ENCODE measurements at places on chromosomes 13 and 19.

DNA sequence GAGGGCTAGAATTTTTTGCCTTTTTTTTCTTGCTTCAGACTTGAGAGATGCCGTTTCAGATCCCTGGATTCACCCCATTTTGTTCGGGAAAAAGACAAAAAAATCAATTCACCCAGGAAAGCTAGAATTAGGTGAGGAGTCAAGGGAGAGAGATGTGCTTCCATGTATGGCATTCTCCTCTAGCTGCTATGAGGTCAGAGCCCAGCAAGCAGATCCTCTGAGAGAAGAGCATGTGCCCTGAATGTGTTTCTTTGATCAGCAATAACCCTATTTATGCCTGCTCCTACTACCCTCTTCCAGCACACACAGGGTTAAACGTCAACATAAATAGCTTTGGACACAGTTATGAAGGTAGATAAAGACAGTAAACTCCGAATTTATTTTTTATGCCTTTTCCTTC, 53.6 kb downstream of the NDFIP2 start:
- DNase-seq: no peak

- DNase-seq: peak; percentile 26
These were observed 7.2 kb downstream of the MED29 start for GRCh38 chr19:39398297-39398864.

GRCh38 chr13:66618702-66619101, 611.4 kb downstream of the PCDH9 start:
- no peak for DNase-seq

DNA sequence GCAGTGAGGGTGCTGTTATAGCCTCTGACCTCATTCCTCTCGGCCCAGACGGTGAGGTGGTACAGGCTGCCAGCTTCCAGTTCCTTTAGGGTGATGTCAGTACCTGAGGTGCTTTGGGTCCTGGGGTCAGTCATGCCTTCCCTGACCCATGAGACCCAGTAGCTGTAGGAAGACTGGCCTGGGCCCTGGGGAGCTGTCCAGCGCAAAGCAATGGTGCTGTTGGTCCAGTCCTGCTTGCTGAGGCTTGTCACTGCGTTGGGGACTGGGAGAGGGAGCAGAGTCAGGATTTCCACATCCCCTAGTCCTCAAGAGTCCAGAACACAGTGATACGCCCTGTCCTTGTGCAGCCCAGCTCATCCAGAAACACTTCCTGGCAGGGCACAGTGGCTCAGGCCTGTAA, 10.7 kb downstream of the PTPRH start:
- DNase-seq: no peak

- no peak for DNase-seq
These were observed 18.2 kb downstream of the ZNF121 start for GRCh38 chr19:9565900-9566705.

DNA sequence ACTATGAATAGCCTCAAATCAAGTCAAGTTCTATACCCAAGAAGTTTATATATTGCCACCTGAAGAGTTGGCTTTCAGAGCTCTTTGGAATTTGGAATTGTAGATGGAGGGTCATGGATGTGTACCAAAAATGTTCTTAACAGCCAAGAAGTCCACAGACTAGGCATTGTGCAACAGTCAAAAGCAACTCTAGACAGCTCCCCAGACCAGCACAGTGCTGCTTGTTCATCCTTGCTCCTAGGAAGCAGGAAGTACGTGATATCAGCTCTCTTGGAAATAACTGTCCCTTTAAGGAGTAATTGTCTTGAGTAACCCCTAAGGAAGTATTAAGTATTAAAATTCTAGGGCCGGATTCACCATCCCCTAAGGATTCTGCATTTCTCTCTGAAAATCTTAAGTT, 30.7 kb upstream of the IL17D start:
- DNase-seq: no peak

DNA sequence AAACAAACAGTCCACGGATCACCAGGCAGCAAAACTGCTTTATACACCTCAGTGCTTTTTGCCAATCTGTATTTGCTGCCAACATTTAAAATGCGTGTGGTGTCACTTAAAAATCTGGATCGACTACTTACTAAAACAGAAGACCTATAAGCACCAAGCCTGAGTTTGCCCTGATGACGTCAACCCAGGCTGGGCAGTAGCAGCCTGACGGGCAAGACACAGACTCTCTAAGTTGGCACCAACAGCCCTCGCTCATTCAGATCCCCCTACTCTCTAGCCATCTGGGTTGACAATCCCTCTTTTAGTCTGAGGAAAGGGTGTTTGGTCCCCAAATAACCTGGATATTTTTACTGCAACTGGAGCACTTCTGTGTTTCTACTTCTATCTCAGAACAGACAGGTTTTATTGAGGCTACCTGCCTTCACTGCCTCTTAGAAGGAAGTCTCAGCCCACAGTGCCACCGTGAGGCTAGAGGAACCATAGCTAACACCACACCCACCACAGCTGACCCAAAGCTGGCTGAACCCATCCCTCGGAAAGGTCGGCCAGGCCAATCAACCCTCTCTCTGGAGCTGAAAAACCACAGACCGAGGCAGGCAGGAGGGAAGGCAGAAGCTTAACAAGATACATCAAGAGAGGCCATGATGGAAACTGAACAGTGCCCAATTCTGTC, 6.9 kb downstream of the SUGP2 start:
- peak; percentile 4 for DNase-seq

DNA sequence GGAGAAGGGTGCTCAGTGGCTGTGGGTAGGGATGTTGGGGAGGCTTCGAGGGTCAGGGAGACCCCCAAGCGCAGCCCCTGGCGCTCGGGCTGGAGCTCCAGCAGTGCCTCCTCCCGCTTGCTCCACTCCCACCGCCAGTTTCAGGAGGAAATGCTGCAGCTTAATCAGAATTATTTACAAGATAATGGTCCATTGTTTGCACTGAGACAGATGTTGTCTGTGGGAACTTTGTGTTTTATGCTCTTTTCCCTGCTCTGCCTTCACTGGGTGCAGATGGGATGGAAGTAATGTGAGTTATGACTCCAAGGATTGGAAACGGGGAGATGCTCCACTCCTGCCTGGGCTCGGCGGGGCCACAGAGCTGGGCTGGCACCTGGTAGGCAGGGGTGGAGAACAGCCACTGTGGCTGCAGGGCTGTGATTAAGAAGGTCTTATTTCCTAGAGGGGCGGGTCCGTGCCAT, 192.4 kb downstream of the ZNF536 start:
- peak; percentile 69 for DNase-seq

GRCh38 chr19:38898788-38899446, 501 bp downstream of the SIRT2 start:
- no peak for DNase-seq

GRCh38 chr19:3482507-3483225, 575 bp downstream of the SMIM44 start:
- no peak for DNase-seq

- no peak for DNase-seq
These were observed 729.0 kb downstream of the PCDH9 start for GRCh38 chr13:66501181-66501580.

DNA sequence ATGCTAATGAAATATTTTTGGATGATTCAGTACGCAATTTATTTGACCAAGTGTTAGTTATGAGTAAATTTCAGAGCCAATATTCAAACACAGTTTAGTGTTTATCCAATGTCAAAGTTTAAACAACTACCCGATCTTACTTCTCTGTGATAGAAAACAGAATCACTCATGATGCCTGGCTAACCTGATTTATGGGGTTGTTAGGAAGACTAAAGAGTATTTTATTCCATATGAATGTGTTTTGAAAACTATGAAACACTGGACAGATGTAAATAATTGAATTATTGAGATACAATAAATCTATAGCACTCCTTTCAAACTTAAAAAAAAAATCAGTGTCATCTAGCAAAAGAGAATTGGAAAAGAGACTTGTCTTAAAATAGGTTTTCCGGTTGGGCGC, 1181.8 kb downstream of the EFNB2 start:
- no peak for DNase-seq

Measured in midbrain (tissue), 1 donor.